ENCODE measurements at places on chromosomes 5 and 9.
A peak's percentile ranks its signal among the peaks of the same experiment; 100 is the strongest.

DNA sequence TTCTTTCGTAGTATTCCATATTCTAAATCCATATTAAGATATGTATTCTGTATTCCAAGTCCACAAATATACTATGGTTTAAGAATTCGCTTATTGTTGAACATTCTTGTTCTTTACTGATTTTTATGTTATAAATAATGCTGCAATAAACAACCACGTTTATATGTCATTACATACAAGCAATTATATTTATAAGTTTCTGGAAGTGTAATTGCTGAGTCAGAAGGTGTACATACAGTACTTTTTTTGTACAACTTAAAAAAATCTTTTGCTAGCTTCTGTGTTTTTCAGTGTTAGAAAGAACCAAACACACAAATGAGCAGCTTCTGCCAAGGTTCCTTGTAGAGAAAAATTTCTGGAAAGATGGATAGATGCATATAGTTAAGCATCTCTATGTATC, 48.6 kb upstream of the TNFAIP8 start:
- no peak for DNase-seq

GRCh38 chr9:107868186-107868585, 378.6 kb upstream of the KLF4 start:
- DNase-seq = no peak

DNA sequence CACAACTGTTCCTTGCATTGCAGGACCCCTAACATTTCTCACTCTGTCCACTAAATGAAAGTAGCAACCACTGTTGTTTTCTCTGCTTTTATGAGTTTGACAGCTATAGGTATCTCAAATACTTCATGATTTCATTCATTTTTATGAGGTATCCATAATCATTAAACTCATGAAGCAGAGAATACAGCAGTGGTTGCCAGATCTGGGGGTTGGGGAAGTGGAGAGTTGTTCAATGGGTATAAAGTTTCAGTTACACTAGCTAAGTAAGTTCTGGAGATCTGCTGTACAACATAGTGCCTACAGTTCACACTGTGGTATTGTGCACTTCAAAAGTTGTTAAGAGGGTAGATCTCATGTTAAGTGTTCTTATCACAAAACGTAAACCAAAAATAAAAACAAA, 23.4 kb upstream of the CAMK4 start:
- no peak for DNase-seq

DNA sequence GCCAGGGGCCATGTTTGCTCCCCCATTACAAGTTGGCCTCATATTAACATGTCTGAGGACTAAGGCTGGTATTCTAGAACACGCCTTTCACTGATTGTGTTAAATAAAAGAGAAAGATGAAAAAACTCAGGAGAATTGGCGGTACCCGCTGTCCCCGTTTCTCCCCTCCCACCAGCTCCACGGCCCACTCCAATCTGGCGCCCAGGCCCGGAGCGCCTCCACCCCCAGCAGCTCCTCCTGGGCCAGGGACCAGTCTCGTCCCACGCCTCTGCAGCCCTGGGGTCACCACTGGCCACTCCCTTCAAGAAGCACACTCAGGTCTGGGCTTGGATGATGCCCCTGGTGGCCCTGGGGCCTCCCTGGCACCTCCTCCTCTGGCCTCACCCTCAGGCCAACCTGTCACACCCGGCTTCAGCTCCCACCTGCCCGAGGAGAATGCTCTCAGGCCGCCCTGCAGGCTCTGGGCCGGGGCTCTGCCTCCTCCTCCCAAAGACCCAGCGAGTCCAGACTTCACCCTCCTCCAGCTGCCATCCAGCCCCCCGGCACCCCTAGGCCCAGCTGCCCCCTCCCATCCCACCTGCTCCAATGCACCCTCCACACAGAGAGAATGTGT, 133.0 kb upstream of the PPP1R26 start:
- no peak for DNase-seq

DNA sequence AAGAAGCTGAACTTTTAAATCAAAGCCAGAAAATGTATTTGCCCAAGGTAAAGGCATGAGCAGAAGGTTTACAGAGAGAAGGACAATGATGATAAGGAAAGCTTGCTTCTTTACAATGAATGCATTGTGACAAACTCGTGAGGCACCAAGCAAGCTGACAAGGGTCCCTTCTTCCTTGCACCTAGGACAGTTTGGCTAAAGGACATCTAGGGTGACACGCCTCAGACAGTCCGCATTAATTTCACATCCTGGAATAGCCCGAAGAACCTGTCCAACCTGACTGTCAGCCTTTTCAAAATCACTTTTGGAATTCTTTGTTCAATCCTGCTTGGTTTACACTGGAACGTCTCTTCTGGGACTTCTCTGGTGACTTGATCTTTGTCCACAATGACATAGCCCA, 146.4 kb upstream of the MAP3K1 start:
- DNase-seq = peak; percentile 86

DNA sequence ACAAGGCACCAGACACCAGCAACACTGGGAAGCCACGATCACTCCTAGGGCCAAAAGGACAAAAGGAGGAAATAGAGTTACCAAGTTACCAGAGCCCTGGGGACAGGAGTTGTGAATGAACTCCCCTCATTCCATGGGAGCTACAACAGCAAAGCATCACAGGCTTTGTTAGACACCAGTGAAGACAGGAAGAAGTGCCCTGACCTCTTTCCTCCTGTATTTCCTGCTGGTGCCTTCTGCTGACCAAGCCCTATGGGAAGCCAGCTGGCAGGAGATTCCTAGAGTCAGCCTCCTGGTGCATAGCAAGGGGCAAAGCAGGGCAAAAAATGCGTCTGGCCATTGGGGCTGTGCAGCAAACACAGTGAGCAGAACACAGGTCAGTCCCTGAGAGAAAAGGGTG, 374.7 kb downstream of the ZSWIM6 start:
- DNase-seq = no peak

GRCh38 chr9:127360829-127361228, 36.1 kb upstream of the SLC2A8 start:
- no peak for DNase-seq

DNA sequence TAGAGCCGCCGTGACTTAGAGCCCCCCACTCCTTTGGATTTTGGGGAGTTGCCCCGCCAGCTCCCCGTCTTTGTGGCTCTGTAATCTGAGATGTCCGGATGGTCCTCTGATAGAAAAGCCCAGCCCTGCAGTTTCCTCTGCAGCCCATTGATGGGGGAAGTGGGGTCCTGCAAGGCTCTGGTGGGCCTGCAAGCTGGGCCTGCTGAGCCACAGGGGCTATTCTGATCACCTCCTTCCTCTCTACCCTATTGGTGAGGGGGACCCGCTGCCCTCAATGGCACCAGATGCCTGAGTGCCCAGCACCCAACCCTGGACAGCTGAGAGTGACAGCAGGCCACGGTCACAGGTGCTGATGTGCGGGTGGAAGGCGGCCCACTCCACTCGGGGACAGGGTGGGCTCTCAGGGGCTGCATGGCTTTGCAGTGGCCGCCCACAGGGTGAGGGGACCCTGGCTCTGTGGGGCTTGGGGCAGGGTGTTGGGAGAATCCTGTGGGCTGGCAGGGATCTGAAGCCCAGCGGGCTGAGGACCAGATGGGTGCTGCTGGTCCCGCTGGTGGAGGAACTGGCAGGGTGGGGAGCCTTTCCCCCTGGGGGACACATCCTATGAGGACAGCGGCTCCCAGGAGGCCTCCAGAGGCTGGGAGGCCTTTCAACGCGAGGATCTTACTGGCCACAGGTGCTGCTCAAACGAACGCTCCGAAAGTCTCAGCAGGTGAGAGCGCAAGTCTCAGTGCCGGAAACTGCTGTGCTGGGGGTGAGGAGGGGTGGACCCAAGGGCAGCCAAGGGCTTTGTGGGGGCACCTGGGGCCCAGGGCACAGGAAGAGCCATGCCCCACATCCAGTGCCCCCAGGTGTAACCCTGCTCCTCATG, 30.0 kb upstream of the LPCAT1 start:
- peak; percentile 89 for DNase-seq

GRCh38 chr9:23663536-23663935, 162.5 kb downstream of the ELAVL2 start:
- no peak for DNase-seq

DNA sequence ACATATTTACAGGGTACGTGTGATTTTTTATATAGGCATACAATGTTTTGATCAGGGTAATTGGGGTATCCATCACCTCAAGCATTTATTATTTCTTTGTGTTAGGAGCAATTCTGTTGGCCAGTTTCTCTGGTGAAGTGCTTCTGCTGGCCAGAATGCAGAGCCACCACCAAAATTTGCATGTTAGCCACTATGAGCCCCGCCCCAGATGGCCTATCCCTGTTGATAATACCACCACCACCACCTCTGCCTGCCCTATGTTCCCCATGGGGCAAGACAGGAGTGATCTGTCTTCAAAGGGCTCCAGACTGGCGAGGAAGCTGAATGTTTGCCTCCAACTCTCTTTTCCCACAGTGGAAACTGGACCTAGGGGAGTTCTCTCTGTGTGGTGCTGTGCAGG, 26.0 kb upstream of the JAK2 start:
- no peak for DNase-seq

DNA sequence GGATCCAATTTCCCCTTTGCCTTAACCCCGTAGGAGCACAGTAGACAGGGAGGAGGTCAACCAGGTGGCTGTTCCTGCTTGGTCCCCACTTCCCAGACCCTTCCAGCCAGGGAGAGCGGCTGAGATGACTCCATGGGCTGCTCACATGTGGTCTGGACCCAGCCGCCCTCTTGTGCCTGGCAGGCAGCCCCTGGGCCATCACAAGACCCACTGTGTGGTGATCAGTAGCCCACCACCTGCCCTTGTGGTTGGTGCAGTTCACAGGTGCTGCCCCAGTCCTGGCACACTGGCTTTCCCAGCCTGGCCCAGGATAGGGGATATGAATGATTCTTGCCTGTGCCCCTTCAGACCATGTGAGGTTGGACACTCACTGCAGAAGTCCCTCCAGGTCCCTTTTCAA, 1556.7 kb downstream of the FOXD4L5 start:
- DNase-seq = no peak

- DNase-seq = no peak
Observed at GRCh38 chr5:74146796-74147195, 493.7 kb downstream of the ENC1 start.

DNA sequence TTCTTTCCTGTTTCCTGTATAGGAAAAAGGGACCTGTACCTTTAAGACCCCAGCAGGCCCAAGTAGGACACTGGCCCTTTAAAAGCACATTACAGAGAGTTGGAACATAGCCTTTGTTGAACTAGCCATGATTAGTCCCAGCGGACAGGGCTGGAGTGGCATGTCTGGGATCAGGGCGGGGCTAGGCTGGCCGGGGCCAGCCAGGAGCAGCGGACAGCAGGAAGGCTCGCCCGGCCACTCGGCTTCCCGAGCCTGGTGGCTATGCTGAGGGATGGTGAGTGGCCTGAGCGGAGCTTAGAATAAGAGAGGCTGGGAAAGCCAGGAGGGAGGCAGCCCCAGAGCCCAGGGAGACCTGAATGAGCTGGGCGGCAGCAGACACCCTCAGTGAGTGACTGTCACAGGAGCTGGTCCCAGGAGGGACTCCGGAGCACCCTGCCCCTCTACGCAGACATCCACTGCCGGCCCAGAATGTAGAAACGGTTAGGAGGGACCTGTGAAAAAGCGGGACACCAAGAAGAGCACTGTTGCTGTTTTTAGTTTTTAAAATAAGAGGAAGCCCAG, 92.1 kb downstream of the DAB2IP start:
- DNase-seq = no peak

DNA sequence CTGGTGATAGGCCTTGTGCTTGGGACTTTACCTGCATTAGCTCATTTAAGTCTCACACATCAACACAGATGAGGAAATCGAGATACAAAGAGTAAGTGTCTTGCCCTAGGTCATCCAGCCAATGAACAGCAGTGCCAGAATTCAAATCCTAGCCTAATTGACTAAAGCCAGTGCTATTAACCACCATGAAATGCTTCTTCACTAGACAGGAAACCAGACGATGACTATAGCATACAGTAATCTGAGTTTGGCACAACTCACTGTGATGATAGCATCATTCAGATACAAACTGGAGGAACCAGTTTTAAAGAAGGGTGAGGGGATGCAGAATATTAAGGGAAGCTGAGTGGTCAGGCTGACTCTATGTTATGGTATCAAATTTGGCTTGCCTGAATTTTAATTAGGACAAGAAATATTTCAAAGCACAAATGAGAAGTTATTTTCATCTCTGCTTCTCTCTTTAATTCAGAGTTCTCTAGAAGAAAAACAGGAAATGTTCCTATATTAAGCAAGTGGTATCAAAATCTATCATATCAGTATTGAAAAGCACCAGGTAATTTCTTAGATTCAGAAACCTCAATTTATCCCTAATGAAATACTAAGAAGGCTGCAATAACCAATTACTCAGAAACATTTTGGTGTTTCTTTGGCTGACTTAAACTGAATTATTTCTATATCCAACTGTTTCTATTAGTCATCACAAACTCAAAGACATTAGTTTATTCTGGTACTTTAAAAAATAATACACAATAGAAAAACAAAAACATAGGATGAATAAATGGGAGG, 147.0 kb upstream of the RASA1 start:
- peak; percentile 83 for DNase-seq

- DNase-seq = no peak
Observed at GRCh38 chr5:10876006-10876744, 115.1 kb upstream of the DAP start.

DNA sequence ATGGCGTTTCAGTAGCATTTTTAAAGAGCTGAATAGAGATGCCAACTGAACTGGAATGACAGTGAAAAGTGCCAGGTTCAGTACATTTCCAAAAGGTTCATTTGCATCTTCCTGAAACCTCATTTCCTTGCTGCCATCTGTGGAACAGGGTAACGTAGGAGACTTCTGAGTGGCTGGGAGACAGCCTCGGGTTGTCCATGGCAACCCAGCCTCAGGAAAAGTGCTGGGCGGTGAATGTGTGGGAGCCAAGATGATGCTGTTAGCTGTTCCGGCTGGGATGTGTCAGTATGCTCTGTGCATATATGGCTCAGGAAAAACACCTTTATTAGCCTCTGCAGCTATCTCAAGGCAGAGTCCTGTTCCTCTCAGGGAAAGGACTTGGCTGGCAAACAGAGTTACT, 87.5 kb downstream of the KLHL3 start:
- DNase-seq = no peak

DNA sequence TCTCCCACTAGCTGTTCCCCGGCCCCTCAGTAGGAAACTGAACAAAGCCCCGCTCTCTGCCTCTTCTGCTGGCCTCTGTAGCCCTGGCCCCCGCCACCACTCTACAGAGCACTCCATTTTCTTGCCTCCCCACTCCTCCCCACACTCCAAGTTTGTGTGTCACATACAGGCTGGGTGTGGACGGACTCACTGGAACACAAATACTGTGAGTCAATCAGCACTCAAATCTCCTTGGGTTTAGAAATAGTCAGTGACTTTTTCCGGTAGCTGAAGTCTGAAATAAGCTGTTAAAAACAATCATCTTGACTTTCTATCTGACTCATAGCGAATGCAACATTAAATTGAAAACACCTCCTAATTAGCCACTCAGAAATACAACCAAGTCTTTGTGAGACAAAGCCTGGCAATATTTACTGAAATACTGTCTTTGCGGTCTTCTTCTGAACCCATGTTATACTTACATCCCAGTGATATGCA, 122.5 kb downstream of the LHFPL2 start:
- DNase-seq = no peak

GRCh38 chr9:100228352-100228869, 124.3 kb downstream of the TEX10 start:
- DNase-seq = no peak

Data from DMS53 (cell line).